ENCODE measurements at places on chromosomes 6 and 20.

DNA sequence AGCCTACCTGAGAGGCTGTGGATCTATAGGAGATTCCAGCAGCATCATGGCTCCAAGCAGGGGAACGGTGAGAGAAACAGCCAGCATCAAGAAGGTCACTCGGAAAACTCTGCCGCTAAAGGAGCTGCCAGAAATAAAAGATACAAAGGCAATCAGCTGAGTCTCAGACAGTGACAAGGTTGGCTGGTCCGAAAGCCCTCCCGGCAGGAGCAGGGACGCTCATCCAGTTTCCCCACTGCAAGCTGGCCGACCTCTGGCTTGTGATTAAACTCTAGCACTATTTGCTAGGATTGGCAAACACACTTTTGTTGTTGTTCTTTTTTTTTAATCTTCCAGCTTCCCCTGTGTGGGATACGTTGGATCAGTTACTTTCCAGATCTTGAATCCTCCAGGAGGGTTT is 8.7 kb downstream of the APMAP start:
- no peak for DNase-seq

DNA sequence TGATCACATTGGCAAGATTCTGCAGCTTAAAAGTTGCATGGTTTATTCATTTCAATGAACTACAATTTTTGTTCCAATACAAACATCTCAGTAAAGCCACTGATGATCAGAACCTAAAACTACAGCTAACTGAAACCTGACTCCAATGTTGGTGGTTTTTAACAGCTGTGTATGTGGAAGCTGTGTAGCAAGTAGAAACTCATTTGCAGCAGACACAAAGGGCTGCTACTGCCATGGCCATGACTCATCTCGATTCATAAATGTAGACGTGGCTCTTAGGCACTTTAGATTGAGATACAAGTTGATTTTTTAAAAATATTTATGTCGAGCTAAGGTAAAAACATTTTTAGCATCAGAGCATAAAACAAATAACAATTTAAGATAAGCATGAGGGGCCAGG is 19.5 kb upstream of the MAP3K4 start:
- no peak for DNase-seq

GRCh38 chr6:167649476-167649875 is 177.2 kb upstream of the AFDN start:
- DNase-seq = no peak

DNA sequence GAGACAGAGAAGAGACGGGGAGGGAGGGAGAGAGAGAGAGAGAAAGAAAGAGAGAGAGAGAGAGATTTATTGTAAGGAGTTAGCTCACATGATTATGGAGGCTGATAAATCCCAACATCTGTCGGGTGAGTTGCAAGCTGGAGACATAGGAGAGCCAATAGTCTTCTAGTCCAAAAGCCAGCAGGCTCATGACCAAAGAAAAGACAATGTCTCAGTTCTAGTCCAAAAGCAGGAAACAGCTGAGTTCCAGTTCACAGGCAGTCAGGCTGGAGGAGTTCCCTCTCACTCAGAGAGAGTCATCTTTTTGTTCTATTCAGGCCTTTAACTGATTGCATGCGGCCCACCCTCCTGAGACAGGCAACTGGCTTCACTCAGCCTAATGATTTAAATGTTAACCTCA is 416.6 kb downstream of the PREX1 start:
- no peak for DNase-seq

GRCh38 chr20:12728782-12729181 is 280.0 kb upstream of the SPTLC3 start:
- no peak for DNase-seq

DNA sequence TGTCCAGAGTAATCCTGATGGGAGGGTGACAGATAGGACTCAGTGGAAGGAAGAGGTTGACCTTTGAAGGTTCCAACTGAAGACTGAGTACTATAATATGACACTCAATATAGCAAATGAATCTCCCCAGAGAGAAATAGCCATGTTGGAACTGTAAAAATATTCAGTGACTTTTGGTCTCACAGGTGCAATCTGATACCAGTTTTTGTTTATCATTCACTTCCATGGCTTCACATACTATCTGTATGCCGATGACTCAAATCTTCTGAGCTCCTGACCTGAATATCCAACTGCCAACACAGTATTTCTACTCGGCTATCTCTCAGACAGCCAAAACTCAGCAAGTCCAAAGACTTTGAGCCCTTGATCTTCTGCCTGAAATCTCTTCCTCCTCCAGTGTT is 21.8 kb upstream of the PKHD1 start:
- DNase-seq = no peak

- DNase-seq = no peak
Observed at GRCh38 chr6:163960128-163960527, 545.6 kb downstream of the QKI start.

- peak; percentile 86 for DNase-seq
Observed at GRCh38 chr20:44384423-44385027, 29.0 kb downstream of the HNF4A start.

- no peak for DNase-seq
Observed at GRCh38 chr6:157761926-157762325, 61.1 kb upstream of the SNX9 start.

GRCh38 chr20:58192567-58192966 is 35.9 kb downstream of the ANKRD60 start:
- peak; percentile 14 for DNase-seq

GRCh38 chr6:53530346-53530745 is 14.6 kb downstream of the GCLC start:
- DNase-seq = no peak

DNA sequence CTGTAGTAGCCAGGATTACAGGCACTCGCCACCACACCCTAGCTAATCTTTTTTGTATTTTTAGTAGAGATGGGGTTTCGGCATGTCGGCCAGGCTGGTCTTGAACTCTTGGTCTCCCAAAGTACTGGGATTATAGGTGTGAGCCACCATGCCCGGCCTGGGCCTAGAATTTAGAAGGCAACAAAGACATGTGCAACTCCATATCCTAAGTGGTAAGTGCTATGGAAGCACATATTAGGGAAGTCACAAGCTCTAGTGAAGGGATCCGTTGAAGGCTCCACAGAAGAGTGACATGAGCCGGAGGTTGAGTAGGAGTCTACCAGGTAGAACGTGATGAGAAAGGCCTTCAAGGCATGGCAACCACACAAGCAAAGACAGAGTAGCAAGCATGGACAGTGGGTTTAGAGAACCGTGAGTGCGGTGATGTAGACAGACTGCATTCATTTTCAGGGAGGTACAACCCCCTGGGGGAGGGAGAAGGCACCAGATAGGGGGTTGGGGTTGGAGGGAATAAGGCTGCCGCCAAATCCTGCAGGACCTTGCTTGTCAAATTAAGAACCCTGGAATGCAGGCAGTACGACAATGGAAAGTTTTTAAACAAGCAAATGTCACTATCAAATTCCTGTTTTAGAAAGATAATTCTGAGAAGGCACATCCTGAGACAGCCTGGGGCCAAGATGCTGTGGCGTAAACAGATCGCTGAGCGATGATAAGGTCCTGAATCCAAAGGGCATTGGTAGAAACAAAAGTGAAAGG is 50.2 kb downstream of the ARHGAP18 start:
- peak; percentile 37 for DNase-seq

DNA sequence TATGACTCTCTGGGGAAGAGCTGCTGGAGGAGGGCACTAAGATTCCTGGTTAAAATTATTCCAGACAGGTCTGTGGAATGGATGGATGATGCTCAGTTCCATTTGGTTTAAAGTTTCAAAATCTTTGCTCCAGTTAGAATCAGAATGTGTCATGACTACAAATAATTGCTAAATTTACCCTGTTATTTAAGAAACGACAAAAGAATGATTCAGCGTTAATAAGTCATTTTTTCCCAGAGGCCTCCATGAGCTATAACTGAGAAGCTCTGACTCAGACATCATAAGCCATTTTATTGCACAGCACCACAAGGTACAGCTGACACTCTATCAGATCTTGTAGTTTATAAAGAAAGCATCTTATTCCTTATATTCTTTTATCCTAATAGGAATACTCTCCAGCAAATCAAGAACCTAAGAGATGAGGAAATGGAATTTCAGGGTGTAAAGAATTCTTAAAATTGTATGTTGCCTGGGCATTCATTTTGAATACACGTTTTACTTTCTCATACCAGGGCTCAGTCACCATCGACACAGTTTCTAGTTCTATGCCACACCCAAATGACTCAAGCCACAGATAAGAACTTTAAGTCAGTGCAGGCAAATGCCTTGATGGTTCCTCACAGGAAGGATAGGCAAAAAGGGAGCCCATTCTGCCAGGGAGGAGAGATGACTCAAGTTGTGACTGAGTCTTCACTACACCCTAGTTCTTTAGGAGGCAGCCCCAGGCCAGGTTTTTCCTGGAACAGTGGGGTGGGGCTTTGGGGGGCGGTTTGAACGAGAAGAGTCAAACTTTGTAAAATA is 636.0 kb downstream of the MMUT start:
- no peak for DNase-seq

DNA sequence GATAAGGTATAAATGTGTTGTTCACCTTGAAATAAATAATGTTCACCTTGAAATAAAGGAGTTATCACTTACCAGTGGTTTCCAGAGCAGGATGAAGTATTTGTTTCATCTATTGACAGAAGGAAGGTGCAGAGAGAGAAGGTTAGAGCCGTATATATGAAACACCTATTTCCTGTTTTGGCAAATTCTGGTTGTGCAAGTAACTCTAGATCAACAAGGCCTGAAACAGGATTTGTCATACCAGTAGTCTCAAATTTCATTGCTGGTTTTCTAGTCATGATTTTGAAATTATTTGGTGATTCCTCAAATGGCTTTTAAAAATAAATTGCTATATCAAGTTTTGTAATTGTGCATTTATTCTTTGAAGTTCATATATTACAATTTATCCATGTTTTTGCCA is at the start of gene CRISP3:
TSS of gene CRISP3 (minus strand) at position 130 of the 400 bp plus-strand sequence. CDS start at position 109, 21 bp downstream.
- DNase-seq = no peak

DNA sequence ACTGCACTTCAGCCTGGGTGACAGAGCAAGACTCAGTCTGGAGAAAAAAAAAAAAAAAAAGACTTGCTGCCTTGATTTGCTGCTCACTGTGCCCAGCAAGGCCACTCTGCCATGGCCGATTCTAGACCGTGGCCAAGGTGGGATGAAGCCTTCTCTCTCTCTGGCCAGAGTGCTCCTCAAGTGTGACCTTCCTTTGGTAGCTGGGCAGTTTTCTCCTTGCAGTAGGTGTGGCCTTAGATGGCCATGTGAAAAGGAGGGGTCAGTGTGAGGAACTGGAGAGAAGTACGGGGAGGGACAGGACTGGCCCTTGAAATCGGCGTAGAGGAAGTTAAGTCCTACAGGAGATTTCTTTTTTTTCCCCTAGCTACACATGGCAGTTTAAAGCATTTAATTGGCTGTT is 272.0 kb downstream of the ARID1B start:
- DNase-seq = no peak

GRCh38 chr20:14331646-14332045 is 5.8 kb downstream of the FLRT3 start:
- DNase-seq = no peak

GRCh38 chr20:35561268-35561667 is 19.4 kb downstream of the ERGIC3 start:
- no peak for DNase-seq

DNA sequence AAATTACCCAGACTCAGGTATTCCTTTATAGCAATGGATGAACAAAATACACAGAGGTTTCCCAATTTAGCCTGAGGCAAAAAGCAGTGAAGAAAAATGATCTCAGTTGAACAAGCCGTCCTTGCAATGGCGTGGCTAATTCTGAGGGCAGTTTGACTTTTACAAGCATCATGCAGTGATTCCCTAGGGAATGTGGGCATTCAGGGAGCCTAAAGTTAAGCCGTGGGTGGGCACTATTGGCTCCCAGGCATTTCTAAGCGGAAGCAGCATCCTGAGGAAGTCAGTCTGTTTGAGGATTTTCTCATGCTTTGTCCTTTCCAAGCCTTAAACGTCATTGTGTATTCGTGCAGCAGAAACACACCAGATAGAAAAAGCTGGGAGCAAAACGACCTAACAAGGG is 133.9 kb downstream of the MYLK4 start:
- DNase-seq = no peak

- no peak for DNase-seq
Observed at GRCh38 chr6:99589290-99589672, 17.4 kb upstream of the PRDM13 start.

DNA sequence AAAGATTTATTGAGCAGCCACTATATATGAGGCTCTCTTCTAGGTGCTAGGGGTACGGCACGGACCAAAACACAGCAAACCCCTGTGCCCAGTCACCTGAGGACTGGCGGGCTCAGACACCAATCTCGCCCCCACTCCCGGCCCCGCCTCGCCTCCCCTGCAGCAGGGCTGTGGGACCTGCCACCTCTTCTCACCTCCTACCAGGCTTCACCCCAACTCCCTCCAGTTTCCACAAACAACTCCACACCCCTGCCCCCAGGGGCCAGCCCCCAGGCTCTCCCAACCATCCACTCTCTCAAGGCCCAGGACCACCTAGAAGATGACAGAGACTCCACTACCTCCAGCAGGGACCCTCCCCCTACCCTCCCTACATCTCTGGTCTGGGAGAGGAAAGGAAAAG is 6.5 kb downstream of the TFEB start:
- DNase-seq = no peak

- DNase-seq = no peak
Observed at GRCh38 chr6:156703719-156704118, 73.5 kb upstream of the ARID1B start.

DNA sequence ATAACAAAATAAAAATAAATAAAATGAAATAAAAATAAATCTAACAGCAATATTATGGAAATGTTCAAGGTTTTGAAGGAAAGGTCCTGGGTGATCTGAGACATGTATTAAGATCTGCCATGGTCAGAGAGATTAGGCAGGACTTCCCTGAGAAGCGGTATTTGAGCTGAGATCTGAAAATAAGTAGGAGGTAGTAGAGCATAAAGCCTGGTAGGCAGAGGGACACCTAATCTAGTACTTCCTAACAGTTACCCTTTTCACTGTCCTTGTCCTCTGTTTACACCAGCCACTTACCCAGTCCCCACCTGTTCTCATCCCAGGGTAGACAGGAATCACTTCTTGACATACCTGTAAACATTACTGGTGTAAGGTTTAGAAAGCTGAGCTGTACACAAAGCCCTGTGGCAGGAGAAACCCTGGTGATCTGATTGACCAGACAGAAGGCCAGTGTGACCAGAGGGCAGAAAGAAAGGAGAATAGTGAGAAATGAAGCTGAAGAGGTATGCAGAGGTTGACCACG is 8.3 kb upstream of the ZNF318 start:
- DNase-seq = no peak

GRCh38 chr6:142293121-142293520 is 8.7 kb upstream of the ADGRG6 start:
- DNase-seq = no peak

All from hematopoietic multipotent progenitor cell treated with erythropoietin and hydrocortisone succinate and interleukin-3 and kit ligand, for 15 days (in vitro differentiated cells).